ENCODE measurements at places on chromosomes 12 and 14. TPM values are rescaled to one million over a fixed set of nuclear protein-coding genes. Genes with fewer than 3 reads are reported as not detected.

Gene CDKL1
- 32.4 TPM for total RNA-seq

Gene RNASE2
- total RNA-seq, result not detected

Gene PRB2
- total RNA-seq, result not detected

Gene TPPP2
- total RNA-seq, result not detected

DNA sequence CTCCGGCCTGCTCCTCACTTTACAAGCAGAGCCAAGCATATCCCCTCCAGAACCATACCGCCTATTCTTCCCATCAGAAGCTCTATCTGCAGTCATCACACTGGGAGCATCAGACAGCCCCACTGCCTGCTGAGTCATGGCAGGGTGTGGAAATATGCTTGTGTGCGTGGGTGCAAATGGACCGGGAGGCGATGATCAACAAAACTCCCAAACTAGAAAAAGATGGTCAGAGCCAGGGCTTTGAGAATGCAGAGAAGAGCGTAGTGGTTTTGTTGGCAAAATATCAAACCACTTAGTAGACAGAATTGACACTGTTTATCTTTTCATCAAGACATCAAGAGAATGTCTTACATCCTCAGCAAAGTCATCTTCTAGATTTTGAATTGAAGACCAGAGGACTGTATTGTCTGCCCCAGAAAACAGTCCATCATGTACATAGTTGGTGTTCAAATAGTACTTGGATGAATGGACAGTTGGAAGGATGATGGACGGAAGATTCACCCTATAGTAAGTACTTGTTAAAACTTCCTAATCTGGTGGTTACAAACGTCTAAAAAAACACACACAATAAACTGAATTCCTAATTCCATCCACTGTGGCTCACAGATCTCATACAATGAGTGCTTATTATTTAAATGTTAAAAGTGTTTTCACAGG, 54.9 kb downstream of the VWF start:
- no peak for DNase-seq

DNA sequence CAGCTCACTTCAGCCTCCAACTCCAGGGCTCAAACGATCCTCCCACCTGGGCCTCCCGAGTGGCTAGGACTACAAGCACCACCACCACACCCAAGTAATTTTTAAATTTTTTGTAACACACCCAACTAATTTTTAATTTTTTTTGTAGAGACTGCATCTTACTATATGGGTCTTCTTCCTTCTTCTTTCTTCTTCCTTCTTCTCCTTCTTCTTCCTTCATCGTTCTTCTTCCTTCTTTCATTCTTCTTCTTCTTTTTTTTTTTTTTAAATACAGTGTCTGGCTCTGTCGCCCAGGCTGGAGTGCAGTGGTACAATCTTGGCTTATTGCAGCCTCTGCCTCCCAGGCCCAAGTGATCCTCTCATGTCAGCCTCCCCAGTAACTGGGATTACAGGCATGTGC, 965 bp upstream of the CREBL2 start:
- DNase-seq, result no peak

DNA sequence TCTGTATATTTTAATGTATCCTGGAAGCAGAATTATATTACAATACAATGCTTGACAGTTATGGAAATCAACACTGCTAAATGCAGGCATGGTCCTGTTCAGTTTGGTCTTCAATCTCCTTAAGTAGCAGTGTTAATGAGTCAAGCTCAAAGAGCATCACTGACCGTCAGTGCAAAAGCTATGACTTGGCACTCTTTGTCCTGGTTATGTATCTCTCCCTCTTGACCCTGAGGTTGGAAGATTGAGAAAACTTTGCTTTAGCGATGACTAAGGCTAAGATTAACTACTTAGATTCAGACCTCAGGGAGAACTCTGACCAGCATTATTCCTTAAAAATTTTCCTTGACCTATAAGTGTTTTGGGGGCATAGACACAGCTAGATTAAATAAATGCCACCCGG, 10.9 kb downstream of the CLEC7A start:
- DNase-seq, result no peak

- no peak for DNase-seq
Observed at GRCh38 chr14:72366619-72367018, 434.4 kb downstream of the RGS6 start.

DNA sequence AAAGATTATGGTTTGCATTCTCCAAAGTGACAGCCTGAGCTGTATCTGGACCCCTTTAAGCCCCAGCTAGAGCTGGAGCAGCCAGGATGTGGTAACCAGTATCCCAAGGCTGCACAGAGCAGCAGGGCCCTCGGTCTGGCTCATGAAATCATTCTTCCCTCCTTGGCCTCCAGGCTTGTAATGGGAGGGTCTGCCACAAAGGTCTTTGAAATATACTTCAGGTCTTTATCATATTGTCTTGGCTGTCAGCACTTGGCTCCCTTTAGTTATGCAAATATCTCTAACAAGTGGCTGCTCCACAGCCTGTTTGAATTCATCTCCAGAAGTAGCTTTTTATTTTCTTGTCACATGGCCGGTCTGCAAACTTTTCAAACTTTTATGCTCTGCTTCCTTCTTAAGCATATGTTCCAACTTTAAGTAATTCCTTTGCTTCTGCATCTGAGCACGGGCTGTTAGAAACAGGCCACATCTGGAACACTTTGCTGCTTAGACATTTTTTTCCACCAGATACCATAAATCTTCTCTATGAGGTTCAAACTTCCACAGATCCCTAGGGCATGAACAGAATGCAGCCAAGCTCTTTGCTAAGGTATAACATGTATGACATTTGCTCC, 663.4 kb upstream of the MIS18BP1 start:
- DNase-seq, result no peak

DNA sequence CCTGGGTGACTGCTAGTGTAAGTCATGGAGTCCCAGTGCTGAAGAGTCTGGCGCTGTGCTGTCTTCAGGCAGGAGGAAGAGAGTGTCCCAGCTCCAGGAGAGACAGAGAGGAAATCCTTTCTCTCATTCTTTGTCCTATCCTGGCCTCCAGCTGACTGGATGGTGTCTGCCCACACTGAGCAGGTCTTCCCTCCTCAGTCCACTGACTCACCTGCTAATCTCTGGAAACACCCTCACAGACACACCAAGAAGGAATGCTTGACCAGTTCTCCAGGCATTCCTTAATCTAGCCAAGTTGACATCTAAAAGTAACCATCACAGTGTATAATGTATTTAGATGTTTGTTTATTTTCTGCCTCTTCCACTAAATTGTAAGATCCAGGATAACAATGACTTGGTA, 53.9 kb downstream of the EMP1 start:
- DNase-seq, result no peak

DNA sequence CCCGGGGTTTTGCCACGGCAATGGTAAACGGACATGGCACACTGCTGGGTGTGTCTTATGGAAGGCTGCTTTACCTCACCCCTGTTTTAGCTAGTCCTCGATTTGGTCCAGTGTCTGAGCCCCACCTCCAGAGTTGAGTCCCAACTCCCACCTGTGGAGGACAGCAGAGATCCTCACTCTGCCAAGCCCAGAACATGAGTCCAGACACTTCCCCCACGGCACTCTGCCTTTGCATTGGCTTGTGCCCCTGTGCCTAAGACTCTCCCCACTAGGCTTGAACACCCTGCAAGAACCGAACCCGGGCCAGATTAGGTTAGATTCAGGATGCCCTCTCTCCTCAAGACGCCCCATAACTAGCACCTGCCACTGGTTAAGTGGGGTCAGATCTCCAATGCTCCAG, 59.8 kb upstream of the C14orf180 start:
- DNase-seq, result no peak

DNA sequence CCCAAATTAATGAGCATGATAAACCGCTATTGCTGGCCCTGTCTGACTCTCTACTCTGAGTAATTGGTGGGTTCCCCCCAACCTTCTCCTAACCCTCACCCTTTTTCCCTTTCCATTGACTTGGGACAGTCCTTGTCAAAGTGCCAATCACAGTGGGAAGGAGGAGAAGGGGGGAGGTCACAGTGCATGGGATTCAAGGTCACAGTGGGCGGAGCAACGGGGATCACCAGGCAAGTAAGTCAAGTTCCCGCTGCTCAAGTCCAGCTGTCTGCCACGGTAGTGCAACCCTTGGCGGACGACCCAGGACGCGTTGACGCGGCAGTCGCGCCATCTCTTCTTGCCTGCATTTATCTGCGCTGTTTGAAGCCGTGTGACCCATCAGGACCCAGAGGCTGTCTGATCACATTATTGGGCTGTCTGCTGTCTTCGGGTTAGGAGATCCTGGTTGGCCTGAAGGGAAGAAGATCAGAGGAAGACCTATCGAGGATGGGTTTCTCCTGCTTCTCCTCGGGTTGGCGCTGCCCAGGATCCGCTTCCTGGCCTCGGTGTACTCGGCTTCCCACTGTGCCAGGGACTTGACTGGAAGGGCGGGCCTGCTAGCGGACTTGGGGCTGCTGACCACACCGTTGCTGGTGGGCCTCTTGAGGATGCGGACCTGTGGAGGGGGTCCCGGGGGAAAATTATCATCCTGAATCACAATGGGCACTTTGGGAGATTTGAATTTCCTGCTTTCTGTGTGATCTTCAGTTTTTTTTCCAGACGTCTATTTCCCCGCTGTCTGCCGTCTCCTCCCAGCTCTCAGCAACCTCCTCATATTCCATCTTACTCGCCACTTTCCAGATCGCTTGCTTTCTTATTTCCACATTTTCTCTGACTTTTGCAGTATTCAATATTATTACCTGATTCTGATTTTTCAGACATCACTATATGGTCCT, 3.1 kb upstream of the MDM2 start:
- no peak for DNase-seq

- no peak for DNase-seq
Observed at GRCh38 chr14:32584079-32584478, 255.0 kb downstream of the AKAP6 start.

GRCh38 chr12:95615749-95616148, 64.5 kb upstream of the USP44 start:
- no peak for DNase-seq

DNA sequence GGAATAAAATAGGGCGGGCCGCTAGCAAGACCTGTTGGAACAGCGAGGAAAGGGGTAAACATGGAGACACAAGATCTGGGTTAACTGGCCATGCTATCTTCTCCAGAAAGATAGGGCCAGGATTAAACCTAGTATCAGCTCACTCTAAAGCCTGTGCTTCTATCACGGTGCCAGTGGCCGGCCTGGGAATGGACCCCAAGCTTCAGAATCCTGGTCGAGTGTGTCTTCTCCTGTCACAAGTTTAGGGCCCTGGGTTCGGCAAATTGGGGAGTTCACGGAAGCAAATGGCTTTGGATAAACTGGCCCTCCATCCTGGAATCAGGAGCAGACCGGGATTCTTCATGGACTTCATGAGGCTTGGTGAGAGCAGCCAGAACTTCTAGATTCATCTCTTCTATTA, 82.2 kb downstream of the LGMN start:
- no peak for DNase-seq

DNA sequence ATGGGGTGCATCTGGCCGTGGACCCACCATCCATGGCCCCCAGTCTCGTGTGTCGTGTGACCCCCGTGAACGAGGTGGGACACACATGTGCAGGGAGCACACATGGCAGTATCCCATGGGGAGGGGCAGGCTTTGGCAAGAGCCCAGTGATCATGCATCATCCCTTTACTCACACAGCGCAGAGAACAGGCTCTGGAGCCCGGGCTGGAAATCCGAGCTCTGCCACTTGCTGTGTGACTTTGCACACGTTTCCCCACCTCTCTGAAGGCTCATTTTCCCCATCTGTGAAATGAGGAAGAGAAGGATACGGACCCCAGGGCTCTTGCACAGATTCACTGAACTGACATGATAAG, 119.9 kb downstream of the PHETA1 start:
- no peak for DNase-seq

GRCh38 chr14:33315721-33316120, 377.0 kb downstream of the NPAS3 start:
- no peak for DNase-seq

DNA sequence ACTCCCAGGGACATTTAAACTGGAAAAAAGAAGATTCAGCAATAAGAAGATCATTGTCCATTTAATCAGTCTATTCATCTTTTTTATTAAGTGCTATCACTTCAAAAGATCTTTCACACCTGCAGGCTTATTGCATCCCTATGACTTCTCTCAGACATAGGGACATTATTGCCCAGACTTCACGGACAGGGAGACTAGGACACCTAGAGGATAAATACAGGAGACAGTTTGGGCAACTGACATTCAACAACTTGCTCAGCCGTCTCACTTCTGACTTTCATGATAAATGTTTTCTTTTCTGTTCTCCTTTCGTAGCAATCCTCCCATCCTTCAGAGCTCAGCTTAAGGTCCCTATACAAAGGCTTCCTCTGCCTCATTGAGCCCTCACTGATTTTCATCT, 84.3 kb downstream of the TMEM30B start:
- no peak for DNase-seq

GRCh38 chr12:57444744-57445143, 10.2 kb downstream of the INHBC start:
- DNase-seq, result no peak

DNA sequence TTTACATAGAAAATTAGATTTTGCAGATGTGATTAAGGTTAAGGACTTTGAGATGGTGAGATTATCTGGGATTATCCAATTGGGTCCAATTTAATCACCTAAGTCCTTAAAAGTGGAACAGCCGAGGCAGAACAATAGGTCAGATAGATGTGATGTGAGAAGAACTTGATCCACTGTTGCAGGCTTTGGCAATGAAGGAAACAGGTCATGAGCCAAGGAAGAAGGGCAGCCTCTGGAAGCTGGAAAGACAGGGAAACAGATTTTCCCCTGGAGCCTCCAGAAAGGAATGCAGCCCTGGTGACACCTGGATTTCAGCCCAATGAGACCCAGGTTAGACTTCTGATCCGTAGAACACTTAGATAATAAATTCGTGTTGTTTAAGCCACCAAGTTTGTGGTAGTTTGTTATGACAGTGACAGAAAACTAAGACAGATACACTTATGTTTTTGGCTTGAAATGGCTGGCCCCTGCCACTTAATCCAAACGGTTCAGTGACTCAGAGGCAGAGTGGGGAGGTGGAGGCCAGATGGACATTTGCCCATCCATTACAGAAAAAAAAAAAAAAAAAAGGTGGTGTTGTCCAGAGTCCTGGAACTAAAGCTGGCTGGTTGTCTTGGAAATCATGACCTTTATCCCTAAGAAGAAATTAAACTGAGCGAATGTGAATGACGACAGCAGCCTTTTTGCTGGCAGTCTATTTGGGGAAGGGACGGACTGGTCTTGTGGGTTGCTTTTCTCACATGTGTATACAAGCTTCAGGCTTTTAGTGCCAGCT, 181.9 kb upstream of the NRXN3 start:
- DNase-seq, result no peak

- no peak for DNase-seq
Observed at GRCh38 chr14:68873376-68873775, 80.5 kb upstream of the ZFP36L1 start.

All from transverse colon (tissue), 4 donors.